ENCODE measurements at places on chromosomes 2 and 18.

- no peak for DNase-seq
Measured at GRCh38 chr2:1487758-1488157, 74.5 kb downstream of the TPO start.

DNA sequence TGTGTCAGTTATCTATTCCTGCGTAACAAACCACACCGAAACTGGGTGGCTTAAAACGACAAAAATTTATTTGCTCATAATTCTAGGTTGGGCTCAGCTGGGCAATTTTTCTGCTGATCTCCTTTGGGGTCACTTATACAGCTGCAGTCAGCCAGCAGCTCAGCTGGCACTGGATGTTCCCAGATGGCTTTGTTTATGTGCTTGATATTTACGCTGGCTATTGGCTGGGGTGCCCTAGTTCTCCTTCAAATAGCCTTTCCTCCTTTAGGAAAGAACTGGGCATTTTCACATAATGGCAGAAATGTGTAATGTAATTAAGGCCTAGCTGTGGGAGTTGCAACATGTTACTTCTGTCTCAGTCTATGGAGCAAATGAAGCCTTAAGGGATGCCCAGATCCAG lies 142.2 kb downstream of the B3GNT2 start:
- no peak for DNase-seq

DNA sequence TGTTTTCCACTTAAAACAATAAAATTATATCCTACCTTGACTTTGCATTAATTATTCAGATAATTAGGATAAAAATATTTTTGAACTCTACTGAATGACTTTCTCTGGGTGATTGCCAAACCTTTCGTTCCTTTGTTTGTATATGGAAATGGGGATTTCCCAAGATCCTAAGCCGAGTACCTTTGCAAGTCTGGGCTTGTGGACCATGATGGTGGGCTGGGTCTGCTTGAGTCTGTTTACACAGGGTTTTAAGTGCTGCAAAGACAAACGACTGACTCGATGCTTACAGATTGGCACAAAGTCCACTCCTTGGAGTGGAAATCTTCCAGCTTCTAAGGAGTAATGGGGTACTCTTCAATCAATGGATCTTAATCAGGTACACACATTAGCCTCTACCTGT lies 659.5 kb downstream of the TSN start:
- DNase-seq: no peak

- DNase-seq: no peak
Measured at GRCh38 chr2:36807223-36807886, 110.8 kb downstream of the VIT start.

DNA sequence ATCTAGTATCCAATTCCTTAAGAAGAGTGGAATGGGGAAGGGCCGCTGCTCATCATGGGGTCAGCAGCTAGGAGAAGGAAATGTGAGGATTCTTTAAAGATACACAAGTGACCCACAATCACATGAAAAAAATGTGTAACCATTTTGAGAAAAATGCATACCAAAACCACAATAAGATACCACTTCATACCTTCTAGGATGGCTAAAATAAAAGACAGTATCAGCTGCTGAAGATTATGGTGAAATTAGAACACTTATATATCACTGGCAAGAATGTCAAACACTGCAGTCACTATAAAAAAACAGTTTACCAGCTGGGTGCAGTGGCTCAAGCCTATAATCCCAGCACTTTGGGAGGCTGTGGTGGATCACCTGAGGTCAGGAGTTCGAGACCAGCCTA lies 67.9 kb downstream of the C2orf74 start:
- DNase-seq: no peak

DNA sequence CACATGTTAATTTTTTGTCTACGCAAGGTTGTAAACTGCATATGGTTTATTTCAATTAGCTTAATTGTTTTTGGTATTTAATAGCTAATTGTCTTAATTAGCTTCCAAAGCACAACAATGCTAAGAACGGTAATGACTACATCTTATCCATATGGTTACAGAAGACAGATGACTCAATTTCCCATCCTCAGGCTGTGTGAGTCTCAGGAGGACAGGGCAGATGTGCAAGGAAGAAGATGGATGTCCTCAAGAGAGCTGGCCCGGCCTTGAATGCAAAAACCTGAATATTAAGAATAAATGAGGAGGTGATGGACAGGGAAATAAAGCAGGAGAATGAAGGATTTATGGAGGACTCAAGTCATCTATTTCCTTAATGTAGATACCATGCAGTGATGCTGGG lies 31.4 kb downstream of the SLC4A3 start:
- DNase-seq: no peak
